ENCODE measurements at places on chromosomes 16 and 17. TPM values are rescaled to one million over a fixed set of nuclear protein-coding genes. Genes with fewer than 3 reads are reported as not detected.

DNA sequence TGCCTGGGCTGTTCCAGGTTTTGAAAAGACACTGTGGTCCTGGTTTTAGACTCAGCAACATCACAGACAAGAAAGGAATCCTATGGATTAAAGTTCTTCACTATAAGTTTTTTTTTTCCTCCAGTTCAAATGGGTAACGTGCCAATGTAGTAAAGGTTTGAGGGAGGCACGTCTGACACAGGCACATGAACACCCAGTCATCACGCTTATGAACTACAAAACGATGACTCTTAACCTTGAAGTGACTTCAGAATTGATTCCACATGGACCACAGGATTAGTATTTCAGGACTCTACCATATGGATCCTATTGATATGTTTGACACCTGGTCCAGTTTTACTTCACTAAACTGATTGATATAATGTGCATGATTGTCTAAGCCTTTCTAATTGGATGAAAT lies 2.3 kb downstream of the PRMT7 start:
- no peaks in the 10 kb centered on the region for H3K27me3 ChIP-seq
- no peak overlapping the region for H3K27ac ChIP-seq
- H3K4me1 ChIP-seq, result peaks cover 10% of the 10 kb centered on the region
- peaks cover 20% of the 10 kb centered on the region for H3K36me3 ChIP-seq
- no peak overlapping the region for H3K4me3 ChIP-seq
- DNase-seq, result no peak

Gene SLC13A2
- not detected for polyA plus RNA-seq

DNA sequence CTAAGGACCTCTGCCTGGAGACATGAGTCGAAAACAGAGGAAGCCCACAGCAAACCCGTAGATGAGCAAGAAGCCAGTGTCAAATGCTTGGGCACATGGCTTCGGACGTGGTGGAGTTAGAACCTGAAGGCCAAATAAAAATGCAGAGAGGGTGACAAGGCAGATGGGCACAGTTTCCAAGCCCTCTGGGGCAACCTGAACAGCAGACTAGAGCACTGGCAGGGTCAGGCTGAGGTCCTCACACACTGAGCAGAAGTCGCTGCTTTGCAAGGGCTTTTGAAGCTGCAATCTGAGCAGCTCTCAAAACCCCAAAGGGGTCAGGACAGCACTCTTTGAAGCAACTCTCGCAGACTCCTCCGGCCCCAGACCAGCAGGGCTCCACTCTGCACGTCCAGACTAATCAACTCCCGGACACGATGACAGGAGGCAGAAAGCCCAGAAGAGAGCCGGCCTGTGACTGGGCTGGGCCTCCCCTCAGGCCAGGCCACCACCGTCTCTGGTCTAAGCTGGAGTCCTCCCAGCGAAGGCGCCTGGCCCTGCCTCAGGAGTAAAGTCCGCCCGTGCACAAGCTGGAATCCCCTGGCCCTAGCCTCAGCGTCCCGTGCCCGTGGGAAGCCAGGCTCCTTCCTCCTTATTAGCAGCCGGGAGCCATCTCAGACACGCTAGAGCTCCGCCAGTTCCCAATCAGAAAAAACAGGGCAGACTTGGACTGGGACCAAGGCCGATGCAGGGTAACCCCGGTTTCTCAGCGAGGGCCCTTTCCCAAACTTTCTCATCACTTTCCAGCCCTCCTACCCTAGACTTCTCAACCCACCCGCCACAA lies 924 bp downstream of the SMARCD2 start:
- H3K36me3 ChIP-seq, result peaks cover 9% of the 10 kb centered on the region
- H3K4me1 ChIP-seq, result peaks cover 41% of the 10 kb centered on the region
- no peaks in the 10 kb centered on the region for H3K27me3 ChIP-seq
- peak overlapping the region; percentile 76 for H3K4me3 ChIP-seq
- DNase-seq, result peak; percentile 89
- H3K27ac ChIP-seq, result peak overlapping the region; percentile 67

- no peak overlapping the region for H3K27ac ChIP-seq
- DNase-seq, result no peak
- H3K27me3 ChIP-seq, result peaks cover 16% of the 10 kb centered on the region
- H3K4me1 ChIP-seq, result no peaks in the 10 kb centered on the region
- H3K36me3 ChIP-seq, result no peaks in the 10 kb centered on the region
- H3K4me3 ChIP-seq, result peak overlapping the region; percentile 56
Measured at GRCh38 chr16:56658327-56658875, 642 bp downstream of the MT1F start.

Gene FA2H
- polyA plus RNA-seq, result not detected

- H3K36me3 ChIP-seq, result no peaks in the 10 kb centered on the region
- DNase-seq, result no peak
- H3K4me3 ChIP-seq, result no peak overlapping the region
- H3K4me1 ChIP-seq, result no peaks in the 10 kb centered on the region
Measured at GRCh38 chr17:76948726-76949342, 80.6 kb downstream of the MGAT5B start.

- H3K36me3 ChIP-seq, result peaks cover 23% of the 10 kb centered on the region
- no peaks in the 10 kb centered on the region for H3K4me1 ChIP-seq
- DNase-seq, result no peak
- H3K27ac ChIP-seq, result no peak overlapping the region
Measured at GRCh38 chr17:57110152-57110542, 25.1 kb downstream of the AKAP1 start.

DNA sequence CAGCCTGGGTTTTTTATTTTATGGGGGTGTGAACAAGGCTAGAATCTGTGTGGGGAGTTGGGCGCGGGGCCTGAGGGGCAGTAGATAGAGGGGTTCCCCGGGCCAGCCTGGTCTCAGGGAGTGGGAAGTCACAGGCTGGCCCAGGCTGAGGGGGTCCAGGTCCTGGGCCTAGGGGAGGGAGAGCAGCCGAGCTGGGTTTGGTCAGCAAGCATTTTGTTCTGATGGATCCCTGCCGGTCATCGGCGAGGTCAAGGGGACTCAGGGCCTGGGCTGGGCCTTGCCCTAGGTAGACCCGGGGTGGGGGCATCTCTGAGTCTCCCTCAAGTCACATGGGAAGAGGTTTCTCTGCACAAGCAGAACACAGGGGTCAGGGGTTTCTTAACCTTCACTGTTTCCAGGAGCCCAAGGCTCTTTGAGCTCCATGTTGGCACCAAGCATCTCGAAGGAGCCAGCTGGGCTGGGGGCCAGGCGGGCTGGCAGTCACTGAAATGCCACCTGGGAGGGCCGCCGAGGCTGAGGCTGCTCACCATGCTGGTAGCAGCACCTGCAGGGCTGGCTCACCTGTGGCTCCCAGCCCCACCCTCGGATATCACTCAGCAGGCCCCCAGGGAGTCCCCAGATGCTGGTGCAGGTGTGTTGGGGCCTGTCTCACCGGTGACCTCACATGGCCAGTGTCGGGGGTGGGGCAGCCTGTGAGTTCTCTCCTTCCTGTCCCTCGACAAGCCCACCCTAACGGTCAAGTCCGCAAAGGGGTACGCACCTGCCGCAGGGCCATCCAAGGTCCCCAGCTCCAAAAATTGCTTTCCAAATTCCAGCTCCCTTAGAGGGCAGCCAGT lies 41.0 kb downstream of the SLC7A5 start:
- H3K4me1 ChIP-seq, result no peaks in the 10 kb centered on the region
- H3K27me3 ChIP-seq, result no peaks in the 10 kb centered on the region
- no peak overlapping the region for H3K4me3 ChIP-seq
- H3K27ac ChIP-seq, result no peak overlapping the region

- peaks cover 20% of the 10 kb centered on the region for H3K4me1 ChIP-seq
- DNase-seq, result no peak
Measured at GRCh38 chr17:69735285-69735684, 320.8 kb downstream of the MAP2K6 start.

GRCh38 chr16:78212674-78213073 lies 113.2 kb downstream of the WWOX start:
- no peaks in the 10 kb centered on the region for H3K4me1 ChIP-seq
- H3K4me3 ChIP-seq, result no peak overlapping the region
- H3K36me3 ChIP-seq, result no peaks in the 10 kb centered on the region
- no peak for DNase-seq
- no peaks in the 10 kb centered on the region for H3K27me3 ChIP-seq

DNA sequence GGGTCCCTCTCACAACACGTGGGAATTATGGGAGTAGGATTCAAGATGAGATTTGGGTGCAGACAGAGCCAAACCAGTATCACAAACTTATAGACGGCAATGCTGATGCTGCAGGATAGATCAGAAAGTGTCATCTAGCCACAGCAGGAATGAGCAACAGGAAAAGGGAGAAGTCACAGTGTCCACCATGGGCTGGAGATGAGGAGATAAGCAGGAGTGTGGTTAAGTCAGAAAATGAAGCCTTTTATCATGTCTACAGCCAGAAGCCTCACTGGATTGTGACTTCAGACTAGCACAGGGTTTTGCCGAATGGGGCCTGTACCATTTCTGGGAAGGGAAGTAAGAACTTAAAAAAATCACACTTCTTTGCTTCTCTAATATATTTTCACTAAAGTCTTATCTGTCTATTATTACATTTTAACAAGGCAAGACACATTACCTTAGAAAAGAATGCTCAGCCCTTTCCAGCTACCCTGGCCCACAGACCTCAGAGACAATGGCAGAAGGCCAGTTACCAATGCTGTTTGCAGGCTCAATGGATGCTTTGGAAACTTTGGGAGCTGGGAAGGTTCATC lies 490.2 kb upstream of the SALL1 start:
- no peak for DNase-seq
- H3K4me1 ChIP-seq, result peaks cover 27% of the 10 kb centered on the region
- no peaks in the 10 kb centered on the region for H3K36me3 ChIP-seq
- no peak overlapping the region for H3K27ac ChIP-seq

GRCh38 chr17:41061964-41062363 lies 2.0 kb upstream of the KRTAP2-3 start:
- peak overlapping the region; percentile 62 for H3K27ac ChIP-seq
- no peaks in the 10 kb centered on the region for H3K36me3 ChIP-seq
- H3K27me3 ChIP-seq, result no peaks in the 10 kb centered on the region
- DNase-seq, result no peak
- peaks cover 22% of the 10 kb centered on the region for H3K4me1 ChIP-seq

DNA sequence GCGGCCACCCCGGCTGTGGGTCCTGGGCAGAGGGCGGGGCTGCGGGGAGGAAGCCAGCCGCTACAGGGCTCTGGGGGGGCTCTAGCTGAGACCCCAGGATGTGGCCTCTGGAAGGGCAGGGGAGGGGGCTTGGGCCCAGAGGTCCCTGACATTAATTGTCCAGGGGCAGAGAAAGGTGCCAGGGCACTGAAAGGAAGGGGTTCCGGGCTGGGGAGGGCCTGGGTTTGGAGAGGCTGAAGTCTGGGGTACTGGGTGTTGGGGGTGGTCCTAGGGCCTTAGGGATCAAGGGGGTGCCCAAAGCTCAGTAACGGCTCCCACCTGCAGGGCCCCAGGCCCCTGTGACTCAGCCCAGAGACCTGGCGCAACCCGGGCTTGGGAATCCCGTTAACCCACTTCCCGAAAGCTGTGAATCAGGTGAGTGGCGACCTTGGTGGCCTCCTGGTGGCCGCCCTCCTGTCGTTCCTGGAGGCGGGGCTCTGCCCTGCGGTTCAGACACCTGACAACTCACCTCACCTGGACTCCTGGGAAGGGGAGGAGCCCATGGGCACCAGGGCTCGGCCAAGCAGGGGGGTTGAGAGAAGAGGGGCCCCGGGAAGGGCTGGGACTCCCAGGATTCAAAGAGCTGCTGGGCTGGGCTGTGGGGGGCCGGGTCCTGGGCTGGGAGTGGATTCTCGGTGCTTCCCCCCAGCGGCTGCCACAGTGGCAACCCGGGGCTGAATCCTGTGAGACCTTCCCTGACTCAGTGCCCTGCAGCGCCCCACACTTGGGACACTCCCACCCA lies 465 bp upstream of the PRSS22 start:
- H3K4me3 ChIP-seq, result no peak overlapping the region
- no peaks in the 10 kb centered on the region for H3K36me3 ChIP-seq
- DNase-seq, result peak; percentile 42
- no peaks in the 10 kb centered on the region for H3K4me1 ChIP-seq
- H3K27me3 ChIP-seq, result no peaks in the 10 kb centered on the region

Gene DOC2B
- polyA plus RNA-seq, result 0.81 TPM

DNA sequence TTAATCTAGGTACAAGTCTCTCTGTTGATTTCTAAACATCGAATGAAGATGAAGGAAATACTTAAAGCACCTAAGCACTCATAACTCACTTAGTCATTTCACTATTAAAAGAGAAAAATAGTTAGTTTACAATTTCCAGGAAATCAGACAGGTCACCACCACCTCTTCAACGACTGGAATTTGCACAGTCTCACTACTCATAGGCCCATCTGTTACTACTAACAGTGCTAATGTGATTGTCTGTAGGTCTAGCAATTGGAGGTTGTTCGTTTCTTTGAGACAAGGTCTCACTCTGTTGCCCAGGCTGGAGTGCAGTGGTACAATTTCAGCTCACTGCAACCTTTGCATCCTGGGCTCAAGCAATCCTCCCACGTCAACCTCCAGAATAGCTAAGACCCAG lies 444.6 kb downstream of the MAF start:
- H3K27me3 ChIP-seq, result no peaks in the 10 kb centered on the region
- H3K4me3 ChIP-seq, result no peak overlapping the region
- DNase-seq, result no peak
- no peaks in the 10 kb centered on the region for H3K36me3 ChIP-seq
- H3K4me1 ChIP-seq, result peaks cover 8% of the 10 kb centered on the region

- no peaks in the 10 kb centered on the region for H3K36me3 ChIP-seq
- H3K4me1 ChIP-seq, result no peaks in the 10 kb centered on the region
- H3K27me3 ChIP-seq, result no peaks in the 10 kb centered on the region
- no peak overlapping the region for H3K4me3 ChIP-seq
- no peak for DNase-seq
- no peak overlapping the region for H3K27ac ChIP-seq
Measured at GRCh38 chr17:44840274-44840673, 7.4 kb upstream of the HIGD1B start.

GRCh38 chr17:55420776-55421178 lies 858 bp downstream of the MMD start:
- peak overlapping the region; percentile 96 for H3K4me3 ChIP-seq
- no peaks in the 10 kb centered on the region for H3K36me3 ChIP-seq
- DNase-seq, result peak; percentile 65
- peaks cover 6% of the 10 kb centered on the region for H3K4me1 ChIP-seq

- peaks cover 2% of the 10 kb centered on the region for H3K36me3 ChIP-seq
- no peak for DNase-seq
- no peak overlapping the region for H3K4me3 ChIP-seq
Measured at GRCh38 chr16:58614860-58615259, 14.8 kb downstream of the CNOT1 start.

Gene DNAH3
- not detected for polyA plus RNA-seq

- no peaks in the 10 kb centered on the region for H3K27me3 ChIP-seq
- H3K4me1 ChIP-seq, result peaks cover 6% of the 10 kb centered on the region
- no peak overlapping the region for H3K27ac ChIP-seq
- DNase-seq, result no peak
- no peaks in the 10 kb centered on the region for H3K36me3 ChIP-seq
Measured at GRCh38 chr17:60905709-60906108, 228.1 kb downstream of the BCAS3 start.

Gene CBFA2T3
- polyA plus RNA-seq, result not detected
